ENCODE measurements at places on chromosomes 12 and 14.

GRCh38 chr14:103058164-103059055 lies 1.1 kb upstream of the CDC42BPB start:
- no peak for DNase-seq

DNA sequence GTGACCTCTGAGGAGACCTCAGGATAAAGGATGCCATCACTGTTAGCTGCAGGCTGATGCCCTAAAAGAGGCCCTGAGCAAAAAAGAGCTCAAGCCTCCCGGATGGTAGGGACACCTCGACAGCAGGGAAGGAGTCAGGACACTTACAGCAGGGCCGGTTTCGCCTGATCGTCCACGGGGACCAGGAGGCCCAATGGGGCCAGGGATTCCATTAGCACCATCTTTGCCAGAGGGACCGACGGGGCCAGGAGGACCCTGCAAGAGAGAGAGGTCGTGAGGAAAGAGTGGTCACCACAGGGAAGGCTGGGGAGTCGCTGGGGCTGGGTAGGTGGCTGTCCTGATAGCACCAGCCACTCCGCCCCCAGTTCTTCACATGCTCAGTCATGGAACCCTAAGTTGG lies 12.4 kb downstream of the TMEM106C start:
- no peak for DNase-seq

GRCh38 chr12:66717036-66717673 lies 38.3 kb upstream of the GRIP1 start:
- no peak for DNase-seq

DNA sequence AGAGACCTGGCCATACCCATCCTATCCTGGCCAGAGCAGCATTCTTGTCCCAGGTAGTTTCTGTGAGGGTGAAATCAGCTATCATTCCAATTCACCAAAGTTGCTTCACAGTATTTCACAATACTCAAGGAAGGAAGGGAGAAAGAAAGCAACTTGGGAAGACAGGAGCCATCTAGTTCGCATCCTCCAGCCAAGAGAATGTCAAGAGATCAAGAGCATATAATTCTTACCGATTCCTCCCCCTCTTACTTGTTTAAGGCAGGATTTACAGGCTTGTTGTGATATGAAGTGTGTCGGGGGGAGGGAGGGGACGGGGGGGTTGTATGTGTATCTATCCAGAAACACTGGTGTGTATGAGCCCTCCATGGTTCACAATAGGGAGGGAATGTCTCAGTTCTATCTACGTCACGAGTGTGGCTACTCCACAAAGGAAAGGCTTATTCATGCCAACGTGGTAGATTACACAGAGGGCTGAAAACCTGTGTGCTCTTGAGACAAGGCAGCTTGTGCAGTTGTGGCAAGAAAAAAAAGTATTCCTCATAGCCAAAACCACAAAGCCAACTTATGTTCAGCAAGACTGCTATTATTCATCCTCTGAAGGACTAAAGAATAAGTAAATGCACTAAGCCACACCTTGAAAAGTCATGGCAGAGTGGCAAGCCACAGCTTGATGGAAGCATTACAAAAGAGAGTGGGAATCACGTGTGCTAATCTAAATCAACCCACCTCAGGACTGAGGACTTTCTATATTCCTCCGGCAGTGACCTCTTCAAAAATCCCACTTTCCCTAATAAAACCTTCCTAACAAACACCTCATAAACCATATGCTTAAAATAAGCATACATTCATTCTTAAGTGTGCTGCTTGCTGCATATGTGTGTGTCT lies 35.0 kb downstream of the CORO1C start:
- DNase-seq = no peak

GRCh38 chr14:49853572-49854375 lies 1.2 kb upstream of the NEMF start:
- DNase-seq = peak; percentile 81

DNA sequence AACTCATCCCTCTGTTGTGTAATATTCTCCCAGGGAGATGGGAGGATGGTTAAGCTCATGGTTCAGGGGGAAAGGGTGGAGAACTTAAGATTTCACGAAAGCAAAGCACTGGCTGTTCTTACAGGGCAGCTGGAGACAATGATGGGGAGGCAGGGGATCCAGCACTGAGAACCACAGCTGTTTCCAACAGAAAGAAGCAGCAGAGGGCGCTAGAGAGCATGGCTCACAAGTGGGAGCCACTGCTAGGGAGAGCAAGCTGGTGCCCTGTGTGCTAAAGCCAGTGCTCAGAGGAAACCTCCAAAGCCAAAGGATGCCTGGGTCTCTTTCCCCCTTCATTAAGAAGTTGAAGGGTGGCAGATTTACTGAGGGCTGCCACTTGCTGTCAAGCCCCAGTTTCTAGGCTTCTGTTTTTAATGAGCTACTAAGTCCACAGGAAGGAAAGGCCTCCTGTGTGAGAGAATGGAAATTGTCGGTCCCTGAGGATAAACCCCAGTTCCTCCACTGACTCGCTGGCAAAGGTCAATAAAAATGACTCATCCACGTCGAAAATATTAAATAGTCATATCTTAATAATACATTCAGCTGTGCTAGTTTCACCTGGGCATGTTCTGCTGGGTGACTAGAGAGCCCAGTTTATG lies 199.7 kb downstream of the ANO2 start:
- DNase-seq = peak; percentile 80

DNA sequence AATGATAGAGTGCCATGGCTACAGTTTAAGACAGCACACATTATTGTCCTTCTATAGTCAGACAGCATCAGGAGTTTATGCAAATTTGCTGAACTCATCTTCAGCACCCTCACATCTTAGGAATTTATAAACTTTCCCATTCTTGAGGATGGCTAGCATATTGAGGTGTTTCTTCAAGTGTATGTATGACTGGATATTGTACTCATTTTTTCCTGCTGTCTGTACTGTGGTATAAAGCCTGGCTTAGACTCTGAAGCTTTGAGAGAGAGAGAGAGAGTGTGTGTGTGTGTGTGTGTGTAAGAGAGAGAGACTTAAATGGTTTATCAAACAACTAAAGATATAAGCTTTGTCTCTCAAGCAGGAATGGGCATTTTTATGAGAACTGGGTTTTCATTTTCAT lies 161.6 kb downstream of the PIK3C2G start:
- no peak for DNase-seq

DNA sequence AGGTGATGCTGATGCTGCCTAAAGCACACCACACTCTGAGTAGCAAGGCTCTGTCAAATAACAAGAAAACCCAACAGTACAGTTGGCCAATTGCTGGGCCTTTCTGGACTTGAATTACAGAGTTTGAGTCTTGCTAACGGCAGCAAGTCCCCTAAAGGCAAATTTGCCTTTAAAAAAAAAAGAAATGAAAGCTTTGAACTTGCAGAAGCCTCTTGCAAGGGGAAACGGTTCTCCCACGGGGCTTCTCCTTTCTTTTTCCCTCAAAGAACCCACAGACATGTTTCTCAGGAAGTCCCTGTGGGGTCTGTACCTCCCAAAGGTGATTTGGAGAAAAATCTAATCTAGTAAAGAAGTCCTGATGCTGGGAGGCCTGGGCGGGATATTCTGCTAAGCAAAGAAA lies 191.3 kb upstream of the MYL2 start:
- DNase-seq = no peak

GRCh38 chr14:50171895-50172294 lies 55.5 kb upstream of the VCPKMT start:
- DNase-seq = no peak

- no peak for DNase-seq
These were observed 101.8 kb downstream of the LRIG3 start for GRCh38 chr12:58818546-58818945.

DNA sequence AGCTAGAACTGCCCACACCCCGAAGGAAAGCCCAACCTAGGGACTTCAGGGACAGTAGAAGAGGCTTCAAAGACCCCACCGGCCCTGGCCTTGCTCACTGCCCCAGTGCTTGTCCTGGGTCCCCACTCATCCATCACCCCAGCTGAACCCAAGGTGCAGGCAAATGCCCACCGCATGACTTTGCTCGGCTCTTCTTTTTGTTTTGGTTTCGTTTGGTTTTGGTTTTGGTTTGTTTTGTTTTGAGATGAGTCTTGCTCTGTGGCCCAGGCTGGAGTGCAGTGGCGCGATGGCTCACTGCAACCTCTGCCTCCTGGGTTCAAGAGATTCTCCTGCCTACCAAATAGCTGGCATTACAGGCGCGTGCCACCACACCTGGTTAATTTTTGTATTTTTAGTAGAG lies 9.0 kb downstream of the CCDC85C start:
- no peak for DNase-seq

- peak; percentile 45 for DNase-seq
These were observed 3.4 kb downstream of the CYP46A1 start for GRCh38 chr14:99687284-99688209.

GRCh38 chr12:2963760-2964292 lies 4.6 kb downstream of the TEAD4 start:
- no peak for DNase-seq

- DNase-seq = no peak
These were observed 48.9 kb downstream of the AMN start for GRCh38 chr14:102971314-102971713.

DNA sequence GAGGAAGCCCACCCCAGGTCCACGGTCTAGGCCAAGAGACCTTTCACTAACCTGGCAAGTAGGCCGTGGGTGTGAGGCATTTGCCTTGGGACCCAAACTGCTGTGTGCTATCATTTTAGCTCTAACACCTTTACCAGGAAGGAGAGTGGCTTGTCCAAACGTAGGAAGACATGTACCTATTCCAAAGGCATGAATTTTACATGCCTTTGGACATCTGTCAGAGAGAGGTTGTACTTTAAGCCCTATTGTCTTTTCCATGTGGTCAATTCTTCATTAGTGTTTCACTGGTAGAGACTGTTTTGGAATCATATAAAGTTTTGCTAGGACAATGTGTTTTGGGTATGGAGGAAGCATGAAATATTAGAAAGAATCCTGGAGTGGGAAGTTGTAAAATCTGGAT lies 148.8 kb downstream of the SLC41A2 start:
- no peak for DNase-seq

DNA sequence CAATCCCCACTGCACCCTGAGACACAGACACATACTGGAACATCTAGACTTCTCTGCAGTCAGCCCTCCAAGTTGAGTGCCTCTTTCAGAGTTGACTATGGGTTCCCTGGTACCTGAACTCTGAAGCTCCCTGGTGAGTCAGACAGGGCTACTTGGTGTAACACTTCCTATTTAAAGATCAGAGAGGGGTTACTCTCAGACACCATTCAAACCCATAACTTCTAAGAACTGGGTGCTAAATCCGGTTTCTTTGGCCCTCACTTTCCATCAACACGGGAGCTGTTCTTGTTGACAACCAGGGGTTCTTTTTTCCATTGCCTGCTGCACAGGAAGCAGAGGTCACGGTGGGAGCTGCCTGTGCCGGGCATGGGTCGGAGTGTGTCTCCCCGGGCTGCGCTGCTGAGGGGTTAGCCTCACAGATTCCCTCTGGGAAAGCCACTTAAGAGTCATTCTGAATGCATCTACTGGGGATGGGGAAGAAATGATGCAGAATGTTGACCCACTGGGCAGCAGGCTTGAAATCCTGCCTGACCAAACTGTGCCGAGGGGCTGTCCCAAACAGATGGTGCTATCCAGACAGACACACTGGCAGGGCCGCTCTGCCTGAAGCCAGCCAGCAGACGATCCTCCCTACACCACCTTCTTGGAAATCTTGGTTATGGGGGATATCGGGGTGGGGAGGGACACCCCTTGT lies 74.1 kb downstream of the PITPNM2 start:
- peak; percentile 40 for DNase-seq

DNA sequence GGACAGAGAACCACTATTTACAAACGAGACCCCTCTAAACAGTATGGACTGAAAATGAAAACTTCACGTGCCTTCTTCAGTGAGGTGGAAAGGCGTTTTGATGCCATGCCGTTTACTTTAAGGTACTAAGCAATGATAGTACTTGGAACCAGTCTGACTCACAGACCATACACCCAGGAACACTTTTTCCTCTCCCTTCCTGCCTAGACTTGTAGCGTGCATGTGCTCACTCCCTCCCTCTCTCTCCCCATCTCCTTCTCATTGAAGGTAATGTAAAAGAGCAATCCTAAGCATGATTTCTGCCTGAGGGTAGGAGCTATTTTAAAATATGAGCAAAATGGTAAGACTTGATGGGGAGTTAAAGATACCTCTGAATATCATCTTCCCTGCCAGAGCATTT lies 5.9 kb upstream of the RPL41 start:
- no peak for DNase-seq

DNA sequence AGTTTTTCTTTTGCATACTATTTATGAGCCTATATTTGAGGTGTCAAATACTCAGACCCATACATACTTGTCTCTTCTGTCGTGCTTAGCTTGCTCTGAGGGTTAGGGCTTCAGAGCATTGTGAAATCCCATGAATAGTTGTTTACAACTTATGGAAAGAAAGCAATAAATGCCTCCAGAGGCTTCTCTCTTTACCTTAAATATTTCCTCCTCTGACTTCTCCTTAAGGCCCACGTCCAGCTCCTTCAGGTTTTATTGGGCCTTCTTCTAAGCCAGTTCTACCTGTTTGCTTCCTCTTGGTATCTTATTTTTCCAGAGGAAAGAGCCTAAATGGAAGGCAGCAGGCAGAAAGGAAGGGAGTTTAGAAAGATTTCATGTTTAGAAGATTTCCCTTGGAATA lies 218.6 kb downstream of the SPTSSA start:
- DNase-seq = no peak

DNA sequence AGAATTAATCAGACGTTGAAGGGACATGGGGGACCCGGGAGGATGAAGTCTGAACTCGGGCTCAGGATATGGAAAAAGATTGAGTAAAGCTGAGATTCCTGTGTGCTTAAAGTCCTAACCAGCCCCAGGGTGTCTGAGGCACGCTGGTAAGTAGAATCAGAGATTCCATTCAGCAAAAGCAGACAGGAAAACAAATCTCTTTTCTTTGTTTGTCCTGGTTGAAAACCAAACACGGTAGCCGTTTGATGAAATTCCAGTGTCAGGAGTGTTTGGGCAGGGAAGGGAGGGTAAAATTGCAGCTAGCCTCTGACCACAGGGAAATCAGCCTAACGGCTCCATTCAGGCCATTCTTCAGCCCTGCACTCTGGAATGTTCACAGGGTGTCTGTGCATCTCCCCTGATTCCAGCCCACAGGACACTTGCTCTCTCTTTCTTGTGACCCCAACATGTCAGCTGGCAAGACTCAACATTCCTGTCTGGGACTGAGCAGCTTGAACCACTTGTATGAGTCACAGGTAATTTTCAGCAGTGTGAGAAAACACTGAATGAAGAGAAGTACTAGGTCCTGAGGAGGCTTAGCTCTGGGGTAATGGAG lies 31.0 kb downstream of the NINJ2 start:
- no peak for DNase-seq

- no peak for DNase-seq
These were observed 90.7 kb downstream of the SINHCAF start for GRCh38 chr12:31234955-31235867.

GRCh38 chr12:475286-475685 lies 15.5 kb downstream of the B4GALNT3 start:
- DNase-seq = no peak

- no peak for DNase-seq
These were observed 6.1 kb downstream of the SYCP3 start for GRCh38 chr12:101733166-101733565.

- DNase-seq = no peak
These were observed 60.0 kb downstream of the ARMH4 start for GRCh38 chr14:58091883-58092630.

DNA sequence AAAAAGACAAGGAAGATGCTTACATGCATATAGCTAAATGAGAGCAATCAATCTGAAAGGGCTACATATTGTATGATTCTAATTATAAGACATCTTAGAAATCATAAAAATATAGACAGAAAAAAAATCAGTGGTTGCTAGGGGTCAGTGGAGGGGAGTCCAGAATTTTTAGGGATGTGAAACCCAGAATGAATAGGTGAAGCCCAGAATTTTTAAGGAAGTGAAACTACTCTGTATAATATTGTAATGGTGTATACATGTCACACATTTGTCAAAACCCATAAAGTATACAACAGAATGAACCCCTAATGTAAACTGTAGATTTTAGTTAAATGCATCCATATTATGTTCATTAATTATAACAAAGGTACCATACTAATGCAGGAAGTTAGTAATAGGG lies 713.2 kb downstream of the FLRT2 start:
- peak; percentile 59 for DNase-seq
